ENCODE measurements at places on chromosomes 13 and 19. TPM values are rescaled to one million over a fixed set of nuclear protein-coding genes. Genes with fewer than 3 reads are reported as not detected.

Gene ZNF709
- 3.5 TPM for polyA plus RNA-seq

Gene WTIP
- polyA plus RNA-seq: 24.1 TPM

Gene SPATA13
- 2.5 TPM for polyA plus RNA-seq

Gene TNFSF13B
- 3.2 TPM for polyA plus RNA-seq

Gene RFPL4A
- 0.26 TPM for polyA plus RNA-seq

GRCh38 chr13:108200781-108201398 lies 14.4 kb downstream of the LIG4 start:
- DNase-seq: no peak

DNA sequence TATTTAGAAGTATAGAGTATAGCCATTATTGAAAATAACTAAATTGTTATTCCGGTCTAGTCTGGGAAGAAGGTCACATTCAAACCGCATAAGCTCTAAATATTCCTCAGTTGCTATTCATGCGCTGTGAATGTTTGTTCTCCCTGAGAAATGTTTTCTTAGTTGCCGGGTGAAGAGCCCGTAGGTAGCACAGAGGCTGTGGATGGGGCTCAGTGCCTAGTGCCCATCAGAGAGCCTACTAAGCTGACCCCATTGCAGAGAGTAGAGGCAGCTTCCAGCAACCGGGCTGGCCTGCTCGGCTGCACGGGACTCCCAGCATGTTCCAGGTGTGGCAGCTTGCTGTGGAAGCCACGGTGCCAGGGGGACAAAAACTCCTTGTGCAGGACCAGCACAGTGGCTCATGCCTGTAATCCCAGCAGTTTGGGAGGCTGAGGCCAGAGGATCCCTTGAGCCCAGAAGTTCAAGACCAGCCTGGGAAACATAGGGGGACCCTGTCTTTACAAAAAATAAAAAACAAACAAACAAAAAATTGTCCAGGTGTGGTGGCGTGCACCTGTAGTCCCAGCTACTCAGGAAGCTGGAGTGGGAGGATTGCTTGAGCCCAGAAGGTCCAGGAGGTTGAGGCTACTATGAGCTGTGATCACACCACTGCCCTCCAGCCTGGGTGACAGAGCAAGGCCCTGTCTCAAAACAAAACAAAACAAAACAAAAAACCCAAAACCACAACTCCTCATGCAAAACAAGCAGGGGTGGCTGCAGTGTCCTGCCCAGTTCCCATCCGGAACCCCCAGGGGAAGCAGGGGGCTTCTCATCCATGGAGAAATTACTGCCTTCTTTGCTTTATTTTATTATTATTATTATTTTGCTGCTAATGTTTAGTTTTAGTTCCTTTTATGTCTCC lies 82.5 kb downstream of the KCTD15 start:
- DNase-seq: no peak

GRCh38 chr19:46116121-46116520 lies 8.4 kb downstream of the IGFL3 start:
- DNase-seq: no peak

DNA sequence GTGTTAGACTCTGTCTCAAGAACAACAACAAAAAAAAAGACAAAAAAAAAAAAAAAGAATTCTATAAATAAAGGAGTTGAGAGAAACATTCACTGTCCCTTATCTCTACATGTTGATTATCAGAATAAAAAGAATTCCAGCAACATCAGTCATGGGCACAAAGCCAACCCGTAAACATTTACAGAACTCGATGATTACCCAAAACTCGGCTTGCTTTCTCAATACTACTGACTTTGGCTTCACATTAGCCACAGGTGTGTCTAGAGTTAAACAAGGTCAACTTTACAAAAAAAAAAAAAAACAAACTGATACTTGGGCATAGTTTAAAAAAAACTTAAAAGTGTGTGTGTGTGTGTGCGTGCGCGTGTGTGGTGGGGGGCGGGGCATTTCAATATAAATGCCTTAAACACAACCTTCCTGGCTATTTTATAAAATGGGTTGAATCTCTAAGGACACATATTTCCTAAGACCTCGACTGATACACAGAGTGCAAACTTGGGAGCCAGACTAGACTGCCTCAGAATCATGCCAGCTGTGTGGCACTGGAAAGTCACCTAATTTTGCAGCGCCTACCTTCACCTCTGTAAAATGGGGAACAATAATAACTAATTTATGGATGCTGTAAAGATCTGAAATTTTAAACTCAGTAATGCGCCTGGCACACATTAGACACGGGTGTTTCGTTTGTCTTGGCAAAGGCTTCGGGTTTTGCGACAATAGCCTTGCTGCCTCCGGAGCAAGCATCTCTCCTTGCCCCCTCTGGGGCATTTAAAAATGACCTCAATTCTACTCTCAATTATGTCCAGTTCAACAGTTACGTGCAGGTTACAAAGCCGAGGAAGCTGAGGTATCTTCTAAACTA lies 922 bp downstream of the EBPL start:
- peak; percentile 26 for DNase-seq

DNA sequence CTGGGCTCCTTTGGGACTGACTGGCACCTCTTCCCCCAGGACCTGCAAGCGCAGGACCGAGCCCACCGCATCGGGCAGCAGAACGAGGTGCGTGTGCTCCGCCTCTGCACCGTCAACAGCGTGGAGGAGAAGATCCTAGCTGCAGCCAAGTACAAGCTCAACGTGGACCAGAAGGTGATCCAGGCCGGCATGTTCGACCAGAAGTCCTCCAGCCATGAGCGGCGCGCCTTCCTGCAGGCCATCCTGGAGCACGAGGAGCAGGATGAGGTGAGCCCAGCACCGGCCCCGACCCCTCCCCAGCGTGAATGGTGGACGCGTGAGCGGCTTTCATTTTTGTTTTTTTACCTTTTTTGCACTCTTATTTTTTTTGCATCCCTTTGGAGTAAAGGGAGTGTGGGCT lies 56.0 kb upstream of the LDLR start:
- no peak for DNase-seq

DNA sequence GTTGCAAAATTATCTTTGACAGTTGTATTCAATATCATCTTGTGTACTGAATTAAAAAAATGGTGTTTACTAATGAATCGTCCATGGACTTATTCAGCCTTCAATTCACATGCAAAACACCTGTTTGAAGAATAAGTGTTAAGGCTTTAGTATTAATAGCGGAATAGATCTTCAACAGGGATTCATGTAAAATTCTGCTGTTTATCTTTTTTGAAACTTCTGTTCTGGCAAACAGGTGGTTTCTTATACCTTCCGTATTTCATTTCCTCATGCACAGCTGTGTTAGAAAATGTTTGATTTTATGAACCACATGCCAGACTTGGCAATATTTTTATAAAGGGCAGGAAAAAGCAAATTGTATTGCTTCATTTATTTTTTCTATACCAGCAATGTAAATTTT lies 255.7 kb downstream of the DACH1 start:
- DNase-seq: no peak

- no peak for DNase-seq
Observed at GRCh38 chr13:98345107-98345935, 168.3 kb upstream of the RNF113B start.

GRCh38 chr13:98721825-98722510 lies 30.5 kb downstream of the SLC15A1 start:
- no peak for DNase-seq

GRCh38 chr13:41643507-41643906 lies 186.2 kb downstream of the RGCC start:
- DNase-seq: no peak

GRCh38 chr19:18932216-18932841 lies 8.7 kb downstream of the HOMER3 start:
- DNase-seq: peak; percentile 42

DNA sequence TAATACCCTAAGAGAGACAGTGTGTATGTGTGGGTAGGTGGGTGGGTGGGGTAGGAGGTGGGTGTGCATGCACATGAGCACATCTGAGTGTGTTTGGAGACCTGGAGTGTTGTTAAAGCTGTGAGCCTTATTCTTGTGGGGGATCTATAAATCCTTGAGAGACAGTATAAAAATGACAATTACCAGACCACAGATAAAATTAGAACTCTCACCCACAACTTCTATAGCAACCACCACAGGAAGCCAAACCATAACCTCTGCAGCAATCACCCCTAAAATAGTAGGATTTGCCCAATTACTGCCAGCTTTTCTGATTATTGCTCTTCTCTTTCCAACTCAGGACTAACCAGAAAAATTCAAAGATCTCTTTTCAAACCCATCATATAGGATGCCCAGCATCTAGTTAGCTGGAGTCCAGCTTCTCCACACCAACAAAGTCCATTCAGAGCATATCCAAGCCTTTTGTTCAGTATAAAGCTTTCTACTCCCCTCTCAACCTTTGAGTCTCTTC lies 93.4 kb upstream of the SLITRK1 start:
- DNase-seq: no peak

DNA sequence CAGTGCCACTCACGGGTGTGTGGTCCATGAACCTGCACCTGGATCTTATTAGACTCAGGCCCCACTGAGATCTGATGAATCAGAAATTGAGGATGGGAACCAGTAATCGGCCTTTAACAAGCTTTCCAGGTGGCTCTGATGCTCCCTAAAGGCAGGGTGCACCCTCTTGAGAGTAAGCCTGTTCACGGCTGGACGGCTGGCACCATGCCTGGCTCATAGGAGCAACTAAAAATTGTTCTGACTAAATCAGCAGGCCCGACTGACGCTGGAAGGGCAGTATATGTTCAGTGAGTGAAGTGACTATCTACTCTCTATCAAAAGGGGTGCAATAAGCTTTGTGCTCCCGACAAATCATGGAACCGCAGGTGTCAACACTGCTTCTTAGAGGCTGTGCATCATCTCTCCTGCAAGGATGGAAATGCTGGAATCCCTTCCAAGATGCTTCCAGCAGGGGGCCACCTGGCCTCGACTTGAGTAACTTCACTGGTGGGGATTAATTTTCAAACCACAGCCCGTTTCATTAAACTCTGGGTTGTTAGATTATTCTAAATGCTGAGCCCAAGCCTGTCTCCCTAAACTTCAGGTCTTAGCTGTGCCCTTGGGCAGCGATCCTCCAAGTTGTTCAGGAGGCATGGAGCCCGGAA lies 28.4 kb downstream of the TMTC4 start:
- no peak for DNase-seq

DNA sequence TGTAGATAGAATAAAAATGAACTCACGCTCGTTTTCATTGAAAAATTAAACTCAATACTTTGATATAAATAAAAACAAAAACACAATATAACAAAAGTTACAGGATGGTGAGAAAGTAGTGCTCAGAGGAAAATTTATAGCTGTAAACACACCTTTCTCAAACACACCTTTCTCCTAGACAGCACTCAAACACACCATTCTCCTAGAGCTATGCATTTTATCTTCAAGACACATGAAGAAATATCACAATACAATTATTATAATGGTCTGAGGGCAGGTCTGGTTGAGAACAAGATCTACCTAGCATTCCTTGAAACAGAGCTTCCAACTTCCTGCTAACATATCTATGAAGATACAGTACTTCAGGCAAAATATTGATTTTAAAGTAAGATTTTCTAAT lies 183.4 kb upstream of the NBEA start:
- DNase-seq: no peak

DNA sequence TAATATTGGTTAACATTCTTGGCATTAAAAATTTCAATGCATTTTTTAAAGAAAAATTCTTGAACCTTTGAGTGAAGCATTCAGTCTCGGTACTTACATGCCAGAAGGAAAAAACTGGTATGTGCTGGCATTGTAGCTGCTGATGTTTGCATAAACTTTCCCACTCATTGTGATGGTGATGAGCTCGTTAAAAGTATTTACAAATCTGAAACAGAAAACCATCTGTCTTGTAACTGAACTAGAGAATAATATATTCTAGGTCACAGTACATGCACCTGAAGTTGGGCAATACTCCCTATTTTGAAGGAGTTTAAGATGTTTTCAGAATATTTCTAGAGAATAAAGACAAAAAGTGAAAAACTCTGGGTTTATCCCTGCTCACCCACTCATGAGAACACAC lies 64.1 kb downstream of the SLC15A1 start:
- DNase-seq: no peak

DNA sequence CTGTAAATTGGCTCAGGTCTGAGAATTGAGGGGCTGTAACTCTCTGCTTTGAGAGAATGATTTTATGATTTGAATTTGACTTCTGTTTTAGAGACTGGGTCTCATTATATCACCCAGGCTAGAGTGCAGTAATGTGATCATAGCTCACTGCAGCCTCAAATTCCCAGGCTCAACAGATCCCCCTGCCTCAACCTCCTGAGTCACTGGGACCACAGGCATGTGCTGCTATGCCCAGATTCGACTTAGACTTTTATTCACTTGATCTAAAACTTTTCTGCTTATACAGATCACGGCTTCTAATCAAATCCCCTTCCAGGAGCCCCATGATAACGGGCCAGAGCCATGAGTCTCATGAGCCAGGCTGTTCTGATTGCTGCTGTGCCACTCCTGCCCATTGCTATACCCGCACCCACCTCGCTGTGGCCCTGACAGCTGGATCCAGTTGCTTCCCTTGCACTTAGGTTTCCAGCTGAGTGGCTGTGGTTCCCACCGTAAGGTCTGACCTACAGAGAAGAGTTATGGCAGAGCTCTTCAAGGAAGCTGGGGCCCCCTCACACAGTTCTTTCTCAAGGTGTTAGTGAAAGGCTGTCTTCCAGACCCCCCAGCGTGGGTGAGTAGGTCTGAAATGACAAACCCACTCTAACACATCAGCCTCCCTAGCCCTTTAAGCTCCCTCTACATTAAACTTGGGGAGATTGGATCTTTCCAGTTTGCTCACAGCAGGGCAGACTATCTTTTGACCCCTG lies 251.2 kb upstream of the SGCG start:
- DNase-seq: no peak

GRCh38 chr13:41971848-41972247 lies 10.9 kb upstream of the VWA8 start:
- DNase-seq: no peak

- no peak for DNase-seq
Observed at GRCh38 chr13:89923736-89924135, 1423.8 kb upstream of the MIR17HG start.

- DNase-seq: no peak
Observed at GRCh38 chr19:39194832-39195542, 1.8 kb upstream of the NCCRP1 start.

DNA sequence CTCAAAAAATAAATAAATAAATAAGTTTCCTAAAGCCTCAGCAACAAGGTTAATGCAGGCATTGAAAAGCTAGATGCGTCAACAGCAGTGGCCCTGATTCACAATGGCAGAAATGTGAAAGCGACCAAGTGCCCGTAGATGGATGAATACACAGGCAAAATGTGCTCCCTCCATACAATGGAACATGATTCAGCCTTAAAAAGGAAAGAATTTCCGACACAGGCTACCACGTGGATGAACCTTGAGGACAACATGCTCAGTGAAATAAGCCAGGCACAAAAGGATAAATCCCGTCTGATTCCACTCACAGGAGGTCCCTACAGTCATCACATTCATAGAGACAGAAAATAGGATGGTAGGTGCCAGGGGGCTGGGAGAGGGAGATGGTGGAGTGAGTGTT lies 31.7 kb downstream of the INSR start:
- no peak for DNase-seq

GRCh38 chr13:41017159-41017558 lies 2.0 kb downstream of the ELF1 start:
- DNase-seq: no peak
